ENCODE measurements at places on chromosomes 7 and 10. TPM values are rescaled to one million over a fixed set of nuclear protein-coding genes. Genes with fewer than 3 reads are reported as not detected.

The CLEC5A gene
- total RNA-seq = not detected

The CUZD1 gene
- total RNA-seq = 0.31 TPM

DNA sequence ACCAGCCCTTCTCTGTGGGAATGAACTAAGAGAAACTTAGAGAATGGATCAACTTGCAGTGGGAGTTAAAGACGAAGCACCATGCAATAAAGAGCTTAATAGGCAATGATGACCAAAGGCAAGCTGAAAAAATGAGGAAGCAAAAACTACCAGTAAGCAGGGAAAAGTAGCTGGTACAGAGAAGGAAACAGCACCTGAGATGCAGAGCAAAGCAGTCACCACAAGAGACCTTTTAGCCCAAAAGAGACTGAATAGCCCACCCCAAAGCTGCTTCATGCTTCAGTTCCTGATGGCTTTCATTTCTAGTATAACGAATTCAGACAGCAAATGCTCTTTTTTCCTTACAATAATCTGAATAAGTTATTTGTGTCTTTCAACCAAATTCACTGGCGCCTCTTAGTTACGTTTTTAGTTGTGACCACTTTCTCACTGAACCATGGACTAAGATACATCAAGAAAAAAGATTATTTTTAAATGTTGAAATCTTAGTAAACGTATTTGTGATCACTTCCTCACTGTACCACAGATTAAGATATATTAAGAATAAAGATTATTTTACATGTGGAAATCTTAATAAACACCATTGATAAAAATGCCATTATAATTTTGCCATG, 76.0 kb downstream of the USP6NL start:
- no peak for DNase-seq

DNA sequence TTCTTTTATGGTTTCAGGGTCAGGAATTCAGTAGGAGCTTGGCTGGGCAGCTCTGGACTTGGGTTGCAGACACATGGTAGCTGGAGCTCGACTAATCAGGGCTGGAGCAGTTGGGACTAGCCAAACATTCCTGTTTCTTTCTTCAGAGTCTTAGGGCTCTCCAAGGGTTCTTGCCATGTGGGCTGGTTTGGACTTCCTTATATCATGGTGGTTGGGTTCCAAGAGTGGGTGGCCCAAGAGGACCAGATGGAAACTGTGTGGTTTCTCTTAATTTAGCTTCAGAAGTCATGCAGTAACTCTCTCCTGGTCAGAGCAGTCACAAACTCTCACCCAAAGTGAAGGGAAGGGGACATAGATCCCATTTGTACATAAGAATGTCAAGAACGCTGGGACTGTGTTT, 270.1 kb upstream of the FZD1 start:
- no peak for DNase-seq

GRCh38 chr7:138825049-138825721, 27.2 kb upstream of the ATP6V0A4 start:
- no peak for DNase-seq

DNA sequence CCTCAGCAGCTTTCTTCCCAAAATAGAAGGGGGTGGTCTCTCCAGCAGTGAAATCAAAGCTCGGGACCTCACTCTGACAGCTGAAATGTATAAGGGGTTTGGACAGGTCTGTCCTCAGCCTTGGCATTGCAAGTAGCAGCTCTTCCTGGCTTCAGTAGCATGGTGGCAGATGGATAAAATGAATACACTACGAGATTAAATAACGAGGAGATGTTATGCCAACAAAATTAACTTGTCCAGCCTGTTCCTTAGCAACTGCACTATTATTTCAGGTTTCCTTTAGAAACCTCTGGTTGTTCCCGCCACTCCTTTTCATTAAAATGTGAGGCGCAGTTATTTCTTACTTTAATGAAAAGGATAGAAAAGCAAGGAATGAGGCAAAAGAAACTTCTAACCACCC, 24.9 kb downstream of the PRLHR start:
- DNase-seq = no peak

DNA sequence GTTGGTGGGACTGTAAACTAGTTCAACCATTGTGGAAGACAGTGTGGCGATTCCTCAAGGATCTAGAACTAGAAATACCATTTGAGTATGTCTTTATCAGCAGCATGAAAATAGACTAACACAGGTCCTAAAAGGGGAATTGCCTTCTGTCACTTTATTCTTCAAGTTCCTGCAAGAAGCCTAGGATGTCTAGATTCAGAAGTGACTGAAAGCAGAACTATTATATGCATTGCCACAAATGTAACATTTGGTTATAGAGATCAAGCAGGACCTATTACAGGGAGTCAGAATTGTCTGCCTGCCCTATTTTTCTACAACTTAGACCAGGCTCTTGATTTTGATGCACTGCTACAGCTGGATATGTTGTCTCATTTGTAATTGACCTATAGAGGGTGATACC, 364.7 kb downstream of the SORCS1 start:
- DNase-seq = no peak

Measured in occipital lobe (tissue), 3 donors.